ENCODE measurements at places on chromosomes 4 and X.

GRCh38 chrX:17374619-17375366 is at the start of gene NHS:
Gene NHS, plus strand, starts transcription at chrX:17375200. Its CDS starts 558 bp downstream, at chrX:17375758.
- H3K4me3 ChIP-seq = no peak within 1 kb of the TSS
- peaks cover 5% of the 10 kb centered on the region for H3K27me3 ChIP-seq
- no peaks in the 10 kb centered on the region for H3K36me3 ChIP-seq
- no peaks in the 10 kb centered on the region for H3K4me1 ChIP-seq

GRCh38 chr4:77586951-77587383 is 18.7 kb upstream of the CXCL13 start:
- DNase-seq = no peak
- peaks cover 15% of the 10 kb centered on the region for H3K4me1 ChIP-seq
- H3K36me3 ChIP-seq = peaks cover 3% of the 10 kb centered on the region
- H3K27ac ChIP-seq = no peak overlapping the region
- H3K4me3 ChIP-seq = peak overlapping the region; percentile 31
- H3K27me3 ChIP-seq = peaks cover 66% of the 10 kb centered on the region

GRCh38 chrX:10014462-10015354 is 47.5 kb downstream of the CLDN34 start:
- H3K36me3 ChIP-seq = no peaks in the 10 kb centered on the region
- peak overlapping the region; percentile 57 for H3K27ac ChIP-seq
- no peaks in the 10 kb centered on the region for H3K27me3 ChIP-seq
- H3K4me3 ChIP-seq = peak overlapping the region; percentile 79

DNA sequence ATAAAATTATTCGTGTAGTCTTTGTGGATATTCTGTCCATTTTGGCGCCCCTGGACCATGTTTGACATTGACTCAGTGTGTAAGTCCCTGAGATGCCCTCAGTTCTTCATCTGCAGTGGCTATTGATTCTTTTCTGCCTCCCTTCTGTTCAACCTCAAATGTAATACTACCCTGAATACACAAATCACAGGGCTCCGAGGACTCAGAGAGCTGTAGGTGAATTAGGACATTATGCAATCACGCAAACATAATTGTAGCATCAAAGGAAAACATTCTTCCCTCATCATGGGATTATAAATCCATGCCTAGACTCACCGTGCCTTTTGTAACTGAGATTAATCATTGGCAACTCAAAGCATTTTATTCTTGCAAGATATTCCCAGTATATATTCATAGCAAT is 161.4 kb upstream of the PACRGL start:
- H3K27ac ChIP-seq = no peak overlapping the region
- H3K4me3 ChIP-seq = no peak overlapping the region
- DNase-seq = no peak
- H3K4me1 ChIP-seq = no peaks in the 10 kb centered on the region
- peaks cover 5% of the 10 kb centered on the region for H3K27me3 ChIP-seq

- H3K4me3 ChIP-seq = no peak overlapping the region
- H3K36me3 ChIP-seq = no peaks in the 10 kb centered on the region
- H3K27ac ChIP-seq = no peak overlapping the region
- H3K4me1 ChIP-seq = no peaks in the 10 kb centered on the region
Observed at GRCh38 chr4:151581570-151581969, 172.6 kb downstream of the FHIP1A start.
